Upper lobe of right lung (tissue), 1 donor: ENCODE measurements at places on chromosomes 13 and 19. TPM values are rescaled to one million over a fixed set of nuclear protein-coding genes. Genes with fewer than 3 reads are reported as not detected.

Gene FARP1
- 95.9 TPM for total RNA-seq

DNA sequence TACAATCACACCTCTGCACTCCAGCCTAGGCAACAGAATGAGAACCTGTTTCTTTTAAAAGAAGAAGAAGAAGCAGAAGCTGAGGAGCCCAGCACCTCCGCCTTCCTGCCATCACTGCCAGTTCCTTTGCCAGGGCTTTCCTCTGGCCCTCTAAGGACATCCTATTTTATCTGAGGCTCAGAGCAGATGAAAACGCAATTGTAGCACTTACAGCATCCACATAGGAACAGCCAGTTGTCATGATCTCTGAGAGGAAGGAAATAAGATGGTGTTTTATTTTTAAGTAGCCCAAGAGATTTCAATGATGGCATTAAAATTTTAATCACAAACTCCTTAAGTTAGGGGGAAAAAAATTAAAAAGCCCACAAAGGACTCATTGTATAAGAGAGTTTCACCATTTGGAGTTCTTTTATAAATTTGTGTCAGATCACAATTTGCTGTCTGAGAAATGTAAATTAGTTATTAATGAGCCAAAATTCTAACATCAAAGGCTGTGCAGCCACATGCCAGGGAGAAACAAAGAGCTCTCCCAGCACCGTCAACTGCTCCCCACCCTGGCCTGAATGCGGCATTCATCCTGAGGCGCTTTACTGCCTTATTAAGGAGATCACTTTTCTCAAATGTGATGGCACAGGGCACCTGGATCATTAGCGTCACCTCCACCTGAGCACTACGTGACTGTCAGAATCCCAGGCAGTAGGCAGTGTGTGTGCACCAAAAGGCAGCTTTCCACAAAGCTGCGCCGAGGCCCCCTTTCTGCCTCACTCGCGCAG is 393.0 kb downstream of the FOXO1 start:
- no peaks in the 10 kb centered on the region for H3K36me3 ChIP-seq
- no peak overlapping the region for H3K27ac ChIP-seq
- H3K27me3 ChIP-seq: no peaks in the 10 kb centered on the region

- H3K4me3 ChIP-seq: no peak overlapping the region
- H3K36me3 ChIP-seq: no peaks in the 10 kb centered on the region
- H3K27ac ChIP-seq: no peak overlapping the region
- DNase-seq: no peak
- H3K27me3 ChIP-seq: no peaks in the 10 kb centered on the region
Observed at GRCh38 chr19:10620786-10621185, 4.6 kb upstream of the SLC44A2 start.

GRCh38 chr19:55270172-55270942 is 9.6 kb downstream of the HSPBP1 start:
- H3K27ac ChIP-seq: no peak overlapping the region
- DNase-seq: no peak
- H3K36me3 ChIP-seq: peaks cover 26% of the 10 kb centered on the region

Gene MISP
- total RNA-seq: 15.9 TPM

DNA sequence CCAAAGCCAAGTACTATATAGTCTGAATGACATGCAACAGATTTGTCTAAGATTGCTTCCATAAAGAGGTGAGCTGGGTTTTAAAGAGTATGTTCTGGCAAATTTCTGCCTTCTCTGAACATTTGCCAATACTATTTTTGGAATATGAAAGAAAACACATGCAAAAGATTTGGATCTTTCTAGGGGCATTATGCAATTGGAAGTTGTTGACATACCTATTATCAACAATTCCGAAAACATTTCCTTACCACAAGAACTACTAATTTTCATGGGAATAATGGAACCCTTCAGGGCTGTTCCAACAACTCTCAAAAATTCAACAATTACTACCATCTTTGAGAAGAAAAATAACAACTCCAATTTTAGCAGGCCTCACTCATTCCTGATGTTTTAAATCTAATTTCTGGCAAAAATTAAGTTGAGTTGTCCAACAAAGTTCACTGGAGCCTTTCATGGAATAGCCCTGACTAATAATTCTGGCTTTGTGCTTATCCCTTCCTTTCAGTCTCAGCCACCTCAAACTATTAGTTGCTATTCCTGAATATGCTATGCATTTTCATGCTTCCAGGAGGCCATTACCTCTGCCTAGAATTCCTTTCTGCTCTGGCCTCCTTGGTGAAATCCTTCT is 250.0 kb downstream of the RGCC start:
- H3K4me3 ChIP-seq: no peak overlapping the region
- H3K27me3 ChIP-seq: no peaks in the 10 kb centered on the region
- H3K36me3 ChIP-seq: no peaks in the 10 kb centered on the region
- DNase-seq: no peak
- peak overlapping the region; percentile 9 for H3K27ac ChIP-seq

Gene ADPRHL1
- 1.9 TPM for total RNA-seq

DNA sequence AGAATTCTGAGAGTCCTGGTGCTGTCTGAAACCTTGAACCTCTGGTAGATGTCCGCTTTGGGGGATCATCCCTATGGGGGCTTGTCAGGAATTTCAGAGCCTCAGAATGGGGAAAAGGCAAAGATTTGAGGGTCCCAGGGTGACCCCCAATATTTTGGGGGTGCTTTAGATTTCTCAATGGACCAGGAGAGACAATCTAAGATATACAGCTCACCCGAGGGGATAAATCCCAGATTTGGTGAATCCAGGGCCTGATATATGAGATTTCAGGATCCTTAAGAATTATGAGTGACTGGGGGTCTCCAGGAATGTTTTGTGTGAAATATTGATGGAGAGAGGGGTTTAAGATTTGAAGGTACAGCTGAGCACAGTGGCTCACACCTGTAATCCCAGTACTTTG is 3.3 kb downstream of the CAPN12 start:
- no peaks in the 10 kb centered on the region for H3K27me3 ChIP-seq
- no peak overlapping the region for H3K27ac ChIP-seq
- H3K4me1 ChIP-seq: peaks cover 3% of the 10 kb centered on the region
- no peak for DNase-seq
- H3K4me3 ChIP-seq: no peak overlapping the region

Gene ZNF426
- total RNA-seq: 15.3 TPM

GRCh38 chr13:31545616-31546015 is 193.7 kb upstream of the RXFP2 start:
- DNase-seq: no peak
- H3K36me3 ChIP-seq: no peaks in the 10 kb centered on the region
- H3K4me1 ChIP-seq: no peaks in the 10 kb centered on the region
- H3K27me3 ChIP-seq: no peaks in the 10 kb centered on the region
- H3K27ac ChIP-seq: no peak overlapping the region
- no peak overlapping the region for H3K4me3 ChIP-seq
